ENCODE measurements at places on chromosomes 1 and 21.
A peak's percentile ranks its signal among the peaks of the same experiment; 100 is the strongest.

DNA sequence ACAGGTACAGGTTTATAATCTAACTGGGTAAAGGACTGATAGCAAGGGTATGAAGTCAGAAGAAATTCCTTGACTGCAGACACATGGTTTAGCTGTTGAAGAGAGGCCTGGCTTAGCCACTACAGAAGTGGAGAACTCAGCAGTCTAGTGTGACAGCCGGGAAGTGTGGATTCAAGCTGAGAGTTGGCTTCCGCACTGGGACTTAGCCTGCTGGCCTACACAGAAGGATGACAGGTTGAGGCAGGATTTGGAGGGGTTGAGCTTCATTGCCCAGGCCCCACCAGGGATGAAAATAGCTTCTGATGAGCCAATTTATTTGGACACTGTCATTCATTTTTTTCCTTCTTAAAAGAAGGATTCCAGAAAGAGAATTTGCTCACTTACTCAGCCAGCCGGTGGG is 284.4 kb downstream of the PCP4 start:
- DNase-seq = no peak

GRCh38 chr1:219322766-219323165 is 149.1 kb downstream of the LYPLAL1 start:
- no peak for DNase-seq

DNA sequence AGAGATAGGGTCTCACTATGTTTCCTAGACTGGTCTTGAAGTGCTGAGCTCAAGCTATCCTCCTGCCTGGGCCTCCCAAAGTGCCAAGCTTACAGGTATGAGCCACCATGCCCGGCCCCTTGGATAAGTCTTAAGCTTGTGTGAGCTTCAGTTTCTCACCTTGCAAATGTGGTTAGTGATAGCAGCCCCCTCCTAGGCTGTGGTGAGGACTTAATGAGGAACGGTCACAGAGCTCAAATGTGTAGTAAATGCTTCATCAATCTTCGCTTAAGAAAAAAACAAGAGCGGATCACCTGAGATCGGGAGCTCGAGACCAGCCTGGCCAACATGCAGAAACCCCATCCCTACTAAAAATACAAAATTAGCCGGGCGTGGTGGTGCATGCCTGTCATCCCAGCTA is 3.0 kb downstream of the CNR2 start:
- no peak for DNase-seq

GRCh38 chr1:73765551-73766233 is 432.3 kb downstream of the LRRIQ3 start:
- DNase-seq = no peak

DNA sequence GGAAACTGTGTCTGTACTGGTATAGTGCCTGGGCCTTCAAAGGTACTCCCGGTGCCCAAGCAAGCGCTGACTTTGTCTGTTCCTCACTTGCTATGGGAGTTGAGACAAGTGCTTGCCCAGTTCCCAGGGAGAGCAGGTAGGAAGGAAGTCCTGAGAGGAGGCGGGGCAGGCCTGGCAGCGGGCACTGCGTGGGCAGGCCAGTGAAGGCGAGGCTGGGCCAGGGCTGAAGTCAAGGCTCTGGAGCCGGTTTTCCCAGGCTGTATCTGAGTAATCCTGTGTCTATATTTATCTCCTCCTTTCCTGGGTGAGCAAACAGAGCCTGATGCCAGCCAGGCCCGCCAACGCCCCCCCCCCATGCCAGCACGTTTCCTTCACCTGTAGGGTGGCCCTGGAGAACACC is 15.9 kb upstream of the EDN2 start:
- peak; percentile 71 for DNase-seq

Data from left cardiac atrium (tissue), 4 donors.